GM20000 (cell line): ENCODE measurements at places on chromosomes 1 and 21.

GRCh38 chr1:28343405-28343804 is 14.6 kb downstream of the MED18 start:
- no peak for DNase-seq

DNA sequence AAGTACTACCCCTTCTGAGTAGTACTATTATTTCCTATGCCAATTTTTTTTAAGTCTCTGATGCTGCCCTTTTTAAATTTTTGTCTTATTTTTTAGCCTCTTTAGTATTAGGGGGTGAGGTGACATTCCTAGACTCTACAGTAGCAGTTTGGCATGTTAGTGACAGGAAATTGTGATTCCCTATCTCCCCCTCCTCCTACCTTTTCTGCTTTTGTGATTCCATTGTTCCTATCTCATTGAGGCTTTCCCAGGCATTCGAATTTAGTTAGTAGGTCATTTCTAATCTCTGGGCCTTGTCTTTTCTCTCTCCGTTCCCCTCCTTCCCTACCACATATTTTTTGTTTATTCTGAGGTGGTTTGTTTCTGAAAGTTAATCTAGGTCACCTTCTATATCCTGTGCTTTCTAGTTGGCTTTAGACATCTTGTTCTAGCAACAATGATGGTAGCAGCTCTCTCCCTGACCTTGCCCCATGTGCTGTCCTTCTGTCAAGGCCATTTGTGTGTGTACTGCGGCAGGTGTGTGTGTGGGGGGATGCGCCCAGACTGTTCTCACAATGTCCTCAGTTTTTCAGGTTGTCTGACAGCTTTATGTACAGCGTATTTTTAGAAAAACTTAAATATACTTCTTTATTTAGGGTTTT is 21.5 kb downstream of the SEMA6C start:
- no peak for DNase-seq

DNA sequence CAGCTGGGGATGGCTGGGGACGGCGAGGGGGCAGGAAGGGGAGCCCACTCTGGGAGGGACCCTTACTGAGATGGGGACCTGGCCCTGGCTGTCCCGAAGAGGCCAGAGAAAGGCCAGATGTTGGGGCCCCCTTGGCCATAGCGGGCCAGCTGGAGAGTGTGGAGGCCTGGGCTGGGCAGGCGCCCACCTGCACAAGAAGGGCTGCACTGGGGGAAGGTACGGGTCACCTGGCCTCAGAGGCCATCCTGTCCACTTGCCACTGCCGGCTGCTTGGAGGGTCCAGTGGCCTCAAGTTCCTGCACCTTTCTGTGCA is 5.0 kb upstream of the PLCH2 start:
- no peak for DNase-seq

DNA sequence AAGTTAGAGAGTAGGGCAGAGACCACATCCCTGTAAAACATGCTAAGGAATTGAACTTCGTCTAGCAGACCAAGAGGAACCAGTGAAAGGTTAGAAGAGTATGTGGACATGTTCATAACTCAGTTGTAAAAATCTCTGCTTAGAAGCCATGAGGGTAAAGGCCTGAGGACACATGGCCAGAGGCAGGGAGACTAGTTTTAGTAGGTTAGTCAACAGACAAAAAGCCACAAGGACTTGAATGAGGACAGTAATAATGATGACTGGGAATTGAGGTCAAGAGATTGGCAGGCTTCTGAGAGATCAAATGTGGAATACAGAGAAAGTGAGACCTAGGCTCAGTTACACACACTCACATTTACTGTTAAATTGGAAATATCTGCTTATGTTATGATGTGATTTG is 205.5 kb upstream of the HOOK1 start:
- no peak for DNase-seq

DNA sequence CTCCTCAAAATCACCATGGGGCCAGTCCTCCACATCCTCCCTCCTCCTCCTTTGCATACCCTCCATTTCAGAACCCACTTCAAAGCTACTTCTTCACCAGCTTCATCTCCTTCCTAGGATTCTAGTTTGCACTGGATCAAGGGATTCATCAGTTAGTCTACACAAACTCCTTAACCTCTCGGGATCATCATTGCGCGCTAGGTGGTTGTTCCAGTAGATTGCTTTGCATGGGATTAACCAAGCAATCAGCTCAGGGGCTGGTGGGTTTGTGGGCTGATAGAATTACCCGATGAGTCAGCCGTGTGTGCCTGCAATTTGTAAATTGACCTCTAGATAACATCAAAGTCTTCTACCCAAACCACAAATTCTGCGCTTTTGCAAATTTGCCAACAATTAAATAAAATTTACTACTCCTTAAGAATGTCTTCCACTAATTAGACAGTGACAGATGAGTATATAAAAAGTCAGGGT is 7.7 kb downstream of the KANK4 start:
- DNase-seq, result no peak
